ENCODE measurements at places on chromosomes 16 and 17.

GRCh38 chr16:65889533-65889966 is 476.9 kb upstream of the CDH5 start:
- DNase-seq = no peak

- DNase-seq = no peak
Measured at GRCh38 chr17:75724016-75725003, 3.1 kb downstream of the ITGB4 start.

DNA sequence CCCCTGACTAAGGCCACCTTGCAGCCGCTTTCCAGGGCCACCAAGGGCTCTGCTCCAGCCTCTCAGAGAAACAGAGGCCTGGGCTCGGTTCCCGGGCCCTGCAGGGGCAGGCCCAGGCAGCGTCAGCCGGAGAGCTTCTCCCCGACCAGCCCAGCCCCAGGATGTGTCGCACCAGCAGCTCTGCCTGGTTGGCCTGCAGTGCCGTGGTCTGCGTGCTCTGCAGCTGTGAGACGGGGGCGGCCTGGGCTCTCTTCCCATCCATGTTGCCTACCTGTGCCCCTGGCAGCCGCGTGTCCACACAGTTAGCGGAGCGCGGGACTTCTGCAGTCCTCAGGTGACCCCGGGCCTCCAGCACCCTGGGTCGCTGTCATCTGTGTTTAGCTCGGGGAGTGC is 4.8 kb downstream of the IGFALS start:
- DNase-seq = no peak

DNA sequence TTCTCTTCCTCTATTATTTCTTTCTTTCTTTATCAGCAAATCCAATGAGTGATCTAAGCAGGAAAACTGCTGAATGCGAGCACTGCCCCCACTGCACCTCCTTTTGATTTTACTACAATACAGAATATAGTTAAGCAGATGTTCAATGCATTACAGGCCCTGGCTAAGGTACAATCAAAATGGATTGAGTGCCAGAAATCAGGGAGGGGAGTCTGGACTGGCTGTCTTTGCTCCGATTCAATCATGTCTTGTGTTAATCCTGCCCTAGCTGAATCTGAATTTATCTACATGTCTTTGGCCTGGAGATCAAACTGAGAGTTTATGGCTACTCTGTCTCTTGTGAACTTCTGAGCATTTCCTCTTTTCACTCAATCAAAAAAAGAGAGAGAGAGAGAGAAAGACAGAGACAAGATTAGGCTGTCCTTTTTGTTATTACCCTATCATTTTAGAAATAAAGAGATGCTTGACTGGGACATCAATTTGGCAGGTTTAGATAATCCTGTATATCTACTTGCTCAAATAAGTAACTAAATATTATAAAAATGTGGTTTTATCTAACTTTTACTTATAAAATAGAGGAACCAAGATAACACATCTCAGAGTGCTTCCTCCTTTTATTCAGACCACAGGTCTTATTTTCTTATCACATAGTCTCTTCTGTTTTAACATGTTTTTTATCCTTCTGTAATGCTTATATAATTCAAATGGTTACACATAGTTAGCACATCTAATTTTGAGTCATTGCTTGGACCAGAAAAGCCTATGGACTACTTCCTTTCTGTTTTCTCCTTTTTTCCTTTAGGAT is 656.2 kb downstream of the KCNJ2 start:
- no peak for DNase-seq

GRCh38 chr17:70215656-70216055 is 46.3 kb downstream of the KCNJ2 start:
- DNase-seq = no peak

- DNase-seq = no peak
Measured at GRCh38 chr17:55820675-55821074, 69.8 kb downstream of the PCTP start.

DNA sequence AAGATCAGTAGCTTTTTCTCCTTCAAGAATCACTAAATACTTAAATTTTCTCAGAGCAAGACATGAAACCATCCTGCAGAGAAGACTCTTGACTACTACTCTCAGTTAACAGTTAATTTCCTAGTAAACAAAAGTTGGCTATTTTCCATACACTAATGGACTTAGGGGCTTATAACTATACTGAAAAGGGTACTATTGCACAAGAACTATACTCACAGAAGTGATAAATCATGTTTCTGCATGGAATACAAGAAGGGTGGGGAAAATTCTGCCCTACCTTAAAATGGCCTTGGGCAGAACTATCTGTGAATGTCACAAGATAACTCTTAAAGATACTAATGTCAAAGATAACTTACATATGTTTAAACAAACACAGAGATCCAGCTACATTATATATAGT is 12.5 kb downstream of the ZNF652 start:
- DNase-seq = no peak

DNA sequence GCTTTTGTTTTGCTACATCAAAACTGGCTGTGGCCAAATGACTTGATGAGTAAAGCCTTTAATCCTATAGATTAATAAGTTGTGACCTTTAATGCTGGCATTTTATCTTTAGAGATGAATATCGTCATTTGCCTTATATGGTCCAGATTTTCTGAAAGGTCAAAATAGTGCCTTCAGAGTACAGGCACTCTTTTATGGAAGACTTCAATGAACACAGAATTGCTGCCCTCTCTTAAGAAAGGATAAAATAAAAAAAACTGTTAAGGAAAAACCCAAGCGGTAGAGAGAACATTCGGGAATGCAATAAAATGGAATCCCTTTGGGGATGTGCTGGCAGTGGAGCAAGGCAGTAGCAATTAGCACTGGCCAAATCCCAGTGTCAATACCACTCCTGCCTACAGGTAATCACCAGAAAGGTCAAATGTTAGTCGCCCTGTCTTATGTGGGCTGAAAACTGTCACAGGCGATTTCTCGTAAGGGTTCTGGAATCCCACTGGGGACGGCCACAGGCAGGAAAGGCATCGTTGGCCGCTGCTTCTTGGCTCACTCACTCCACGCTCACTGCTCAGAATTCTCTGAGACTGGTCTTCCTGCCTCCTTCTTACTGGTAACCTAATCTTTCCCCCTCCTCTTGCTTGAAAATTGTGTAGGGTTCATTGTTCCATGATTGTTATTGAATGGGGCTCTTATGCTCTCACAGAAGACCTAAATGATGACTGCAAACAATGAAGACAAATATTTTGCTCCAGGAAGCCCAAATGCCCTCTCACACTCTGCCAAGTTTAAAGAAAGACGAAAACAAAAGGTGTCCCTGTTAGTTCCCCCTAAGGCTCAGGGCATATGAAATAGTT is 45.4 kb upstream of the HSBP1 start:
- no peak for DNase-seq

DNA sequence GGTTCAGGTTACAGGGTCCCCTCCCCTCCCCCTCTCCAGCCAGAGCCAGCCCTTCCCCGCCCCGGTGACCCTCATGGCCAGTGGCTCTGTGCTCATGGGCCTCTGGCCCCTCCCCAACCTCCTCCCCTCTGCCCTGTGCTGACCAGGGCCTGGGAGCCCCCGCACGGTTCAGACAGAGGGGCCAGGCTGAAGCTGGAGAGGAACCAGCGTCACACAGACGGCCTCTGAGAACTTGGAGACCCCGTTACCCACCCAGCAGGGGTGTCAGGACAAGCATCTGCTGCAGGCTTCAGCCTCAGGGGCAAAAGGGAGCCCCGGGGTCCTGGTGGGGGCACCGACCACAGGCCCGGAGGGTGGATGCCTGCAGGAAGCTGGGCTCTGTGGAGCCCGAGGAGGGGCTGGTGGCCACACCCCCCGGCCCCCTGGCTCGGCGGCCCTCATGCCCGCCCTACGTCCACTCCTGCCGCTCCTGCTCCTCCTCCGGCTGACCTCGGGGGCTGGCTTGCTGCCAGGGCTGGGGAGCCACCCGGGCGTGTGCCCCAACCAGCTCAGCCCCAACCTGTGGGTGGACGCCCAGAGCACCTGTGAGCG is at the start of gene WFIKKN1:
Gene WFIKKN1 (plus strand): TSS at position 171 of the 591 bp plus-strand sequence. CDS start 269 bp downstream, at position 440.
- DNase-seq = no peak

- DNase-seq = no peak
Measured at GRCh38 chr17:14211246-14211645, 25.4 kb downstream of the CDRT15 start.

DNA sequence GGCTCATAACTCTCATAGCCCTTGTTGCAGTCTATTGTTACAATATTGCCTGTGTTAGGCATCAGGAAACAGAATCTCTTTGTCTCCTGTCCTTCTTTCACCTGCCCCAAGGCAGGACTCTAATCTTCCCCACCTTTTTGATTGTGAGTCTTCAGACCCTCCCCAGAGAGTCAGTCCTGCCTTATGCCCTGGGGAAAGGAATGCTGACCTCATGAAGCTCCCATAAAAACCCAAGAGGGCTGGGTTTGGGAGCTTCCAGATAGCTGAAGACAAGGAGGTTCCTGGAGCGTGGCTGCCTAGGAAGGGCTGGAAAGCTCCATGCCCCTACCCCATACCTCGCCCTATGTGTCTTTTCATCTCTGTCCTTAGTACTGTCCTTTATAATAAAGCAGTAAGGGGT is 688.8 kb downstream of the WWOX start:
- DNase-seq = no peak

DNA sequence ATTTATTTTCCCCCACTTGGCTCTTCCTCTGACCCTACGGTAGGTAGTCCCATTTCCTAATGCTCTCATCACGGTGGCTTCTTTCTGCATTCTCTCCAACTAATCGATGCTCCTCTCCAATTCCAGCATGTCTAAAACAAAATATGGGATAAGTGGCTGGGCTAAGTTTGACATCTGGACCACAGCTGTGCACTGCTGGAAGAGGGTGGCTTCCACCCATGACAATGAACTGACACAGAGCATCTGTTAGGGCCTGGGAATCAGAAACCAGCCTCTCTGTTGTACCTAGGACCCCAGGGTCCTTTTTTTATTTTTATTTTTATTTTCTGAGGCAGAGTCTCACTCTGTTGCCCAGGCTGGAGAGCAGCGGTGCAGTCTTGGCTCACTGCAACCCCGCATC is 29.0 kb upstream of the SLC39A11 start:
- DNase-seq = no peak

Data from suppressor macrophage treated with lipopolysaccharide for 4 hours (primary cell).